ENCODE measurements at places on chromosomes 3 and 15. TPM values are rescaled to one million over a fixed set of nuclear protein-coding genes. Genes with fewer than 3 reads are reported as not detected.

FOXB1 gene
- 5.2 TPM for total RNA-seq

CCDC12 gene
- total RNA-seq: 55.0 TPM

RETNLB gene
- total RNA-seq: not detected

CACNA1D gene
- total RNA-seq: 3.2 TPM

RASGRP1 gene
- 200 TPM for total RNA-seq

RPL35A gene
- 931 TPM for total RNA-seq

Measured in activated CD4-positive, alpha-beta memory T cell treated with anti-CD3 and anti-CD28 coated beads, Interleukin-2, amount 10 ng/mL, durations not matched to agents 7 days and 5 days (primary cell).